ENCODE measurements at places on chromosomes 11 and 22. TPM values are rescaled to one million over a fixed set of nuclear protein-coding genes. Genes with fewer than 3 reads are reported as not detected.

- no peak for DNase-seq
These were observed 381.7 kb downstream of the AASDHPPT start for GRCh38 chr11:106459135-106459534.

- DNase-seq: peak; percentile 20
These were observed 2.6 kb downstream of the MARK2 start for GRCh38 chr11:63841554-63841953.

- DNase-seq: no peak
These were observed 85.1 kb downstream of the ARHGAP8 start for GRCh38 chr22:44837481-44837880.

USH1C gene
- total RNA-seq: not detected

BET1L gene
- total RNA-seq: 16.2 TPM

DNA sequence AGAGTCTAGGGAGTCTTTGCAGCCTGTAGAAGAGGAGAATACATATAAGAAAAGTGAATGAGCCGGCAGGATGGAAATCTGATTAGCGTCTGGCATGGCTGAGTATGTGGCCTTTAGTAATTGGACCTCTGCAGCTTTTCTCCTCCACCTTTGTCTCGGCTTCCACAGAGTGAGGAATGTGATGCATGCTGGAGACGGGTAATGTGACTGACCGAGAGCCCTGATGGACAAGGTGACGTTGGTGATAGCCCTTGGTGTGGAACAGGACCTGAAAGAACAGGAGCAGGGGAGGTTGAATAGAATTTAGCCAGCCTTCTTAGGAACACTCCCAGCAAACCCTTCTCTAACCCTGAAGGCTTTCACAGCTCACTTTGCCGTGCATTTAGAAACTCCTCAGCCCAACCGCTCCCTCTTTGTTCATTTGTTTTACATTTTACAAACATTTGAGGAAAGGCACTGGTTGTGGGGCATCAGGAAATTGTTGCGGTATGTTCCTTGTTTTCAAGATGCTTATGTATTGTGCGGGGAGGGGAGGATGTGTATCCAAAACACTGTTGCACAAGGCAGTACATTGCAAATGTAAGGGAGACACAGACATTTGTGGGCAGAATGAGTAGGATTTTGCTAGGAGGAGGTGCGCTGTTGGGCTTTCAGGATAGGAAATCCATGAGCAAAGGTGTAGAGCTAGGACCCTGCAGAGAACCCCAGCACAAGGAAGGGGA is 6.9 kb downstream of the GTPBP1 start:
- DNase-seq: no peak

DNA sequence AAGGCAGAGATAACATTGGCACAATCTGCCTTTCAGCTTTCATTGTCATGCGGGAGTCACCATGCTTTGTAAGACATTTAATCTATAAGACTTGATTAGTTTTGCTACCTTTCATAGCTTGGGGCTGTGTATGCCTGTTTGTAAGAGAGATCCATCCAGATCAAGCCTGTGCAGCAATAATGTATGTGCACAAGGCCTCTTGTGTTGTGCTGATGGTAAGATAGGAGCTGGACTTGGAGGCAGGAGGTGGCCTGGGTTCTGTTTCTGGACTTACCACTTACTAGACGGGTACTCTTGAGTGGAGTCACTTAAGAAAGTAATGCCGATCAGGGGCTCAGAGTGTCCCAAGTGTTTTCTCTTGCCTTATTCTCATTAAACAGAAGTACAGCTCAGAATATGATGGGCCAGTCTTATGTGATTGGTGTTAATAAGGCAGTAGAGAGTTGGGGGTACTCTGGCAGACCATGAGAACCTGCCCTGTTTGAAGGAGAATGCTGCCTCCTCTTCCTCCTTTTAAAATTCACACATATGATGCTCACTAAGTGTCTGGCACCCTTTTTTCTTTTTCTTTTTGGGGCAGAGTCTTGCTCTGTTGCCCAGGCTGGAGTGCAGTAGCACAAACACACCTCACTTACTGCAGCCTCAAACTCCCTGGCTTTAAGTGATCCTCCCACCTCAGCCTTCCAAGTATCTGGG is 30.9 kb downstream of the PTPRJ start:
- DNase-seq: no peak

Measured in fibroblast of the aortic adventitia (primary cell).